ENCODE measurements at places on chromosomes 3 and 15.

- no peak for DNase-seq
These were observed 37.0 kb upstream of the PIK3R4 start for GRCh38 chr3:130783629-130784028.

- no peak for DNase-seq
These were observed 19.9 kb downstream of the SMAD3 start for GRCh38 chr15:67085237-67085817.

- no peak for DNase-seq
These were observed 433.1 kb downstream of the EPHB1 start for GRCh38 chr3:135228201-135228600.

DNA sequence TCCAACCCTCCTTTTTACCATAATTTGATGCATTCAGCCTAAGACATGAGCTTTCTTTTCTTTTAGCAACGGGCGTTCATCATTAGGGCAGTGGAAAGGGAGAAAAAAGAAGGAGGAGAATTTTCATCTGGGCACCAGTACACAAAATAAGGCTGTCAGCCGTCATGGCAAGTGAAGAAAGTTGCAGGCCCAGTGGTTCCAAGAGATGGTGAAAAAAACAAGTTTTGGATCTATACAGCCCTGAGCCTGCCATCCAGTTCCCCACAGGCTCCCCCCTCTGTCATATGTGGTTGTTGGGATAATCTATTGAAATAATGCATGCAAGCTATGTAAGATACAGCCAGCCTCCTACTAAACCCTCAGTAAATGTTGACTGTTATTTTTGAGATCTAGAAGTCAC lies 500.6 kb upstream of the PROK2 start:
- DNase-seq: no peak

DNA sequence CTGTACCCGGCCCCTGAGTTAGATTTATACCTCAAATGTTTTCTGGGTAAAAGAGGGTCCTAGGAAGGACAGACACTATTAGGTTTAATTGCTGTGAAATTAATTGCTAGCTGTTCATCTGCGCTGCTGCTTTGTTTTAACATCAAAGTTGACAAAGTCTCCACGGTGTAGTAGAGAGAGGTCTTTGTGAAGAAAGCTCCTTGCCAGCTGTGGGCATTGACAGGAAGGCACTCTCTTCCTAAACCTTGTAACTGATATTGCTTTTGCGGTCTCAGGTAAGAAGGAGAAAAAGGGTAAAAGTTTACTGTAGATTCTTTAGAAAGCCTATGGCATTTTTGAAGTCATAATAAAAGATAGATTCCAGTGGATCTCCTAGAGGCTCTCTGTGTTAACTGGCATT lies 68.1 kb downstream of the PTPRG start:
- DNase-seq: no peak

DNA sequence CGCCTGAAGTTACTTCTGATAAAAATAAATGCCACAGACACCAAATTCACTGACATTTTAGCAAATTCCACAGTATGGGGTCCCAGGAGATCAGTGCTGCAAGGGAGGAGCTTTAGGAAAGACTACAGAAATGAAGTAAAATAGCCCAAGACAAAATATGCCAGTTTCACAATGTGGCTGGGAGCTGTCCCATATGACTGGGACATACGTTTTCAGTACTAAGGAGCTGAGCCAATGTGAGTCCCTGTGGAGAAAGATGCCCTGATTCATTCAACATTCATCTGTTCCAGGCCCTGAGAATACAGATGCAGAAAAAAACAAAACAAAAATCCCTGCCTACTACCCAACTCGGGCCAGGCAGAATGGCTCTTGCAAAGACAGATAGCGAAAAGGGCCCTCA lies 63.4 kb upstream of the FAM174B start:
- DNase-seq: no peak

GRCh38 chr15:73596174-73596573 lies 37.0 kb downstream of the NPTN start:
- DNase-seq: no peak
